LoVo (cell line): ENCODE measurements at places on chromosomes 3 and 15.

DNA sequence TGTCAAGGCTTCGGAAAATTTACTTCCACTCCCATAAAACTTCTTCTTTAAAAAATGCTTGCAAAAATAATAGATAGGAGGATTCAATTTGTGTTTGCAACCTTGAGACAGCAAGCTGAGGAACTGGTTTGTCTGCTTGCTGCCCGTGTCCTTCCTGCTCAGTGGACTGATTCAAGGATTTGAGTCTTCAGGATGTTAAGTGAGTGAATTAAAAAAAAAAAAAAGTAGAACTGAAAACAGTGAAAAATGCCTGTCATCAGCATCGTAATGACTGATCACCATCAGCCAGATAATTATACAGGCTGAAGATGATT is 453.7 kb downstream of the FGF12 start:
- no peak for DNase-seq

GRCh38 chr3:193917158-193917557 is 218.8 kb upstream of the HES1 start:
- DNase-seq = no peak

DNA sequence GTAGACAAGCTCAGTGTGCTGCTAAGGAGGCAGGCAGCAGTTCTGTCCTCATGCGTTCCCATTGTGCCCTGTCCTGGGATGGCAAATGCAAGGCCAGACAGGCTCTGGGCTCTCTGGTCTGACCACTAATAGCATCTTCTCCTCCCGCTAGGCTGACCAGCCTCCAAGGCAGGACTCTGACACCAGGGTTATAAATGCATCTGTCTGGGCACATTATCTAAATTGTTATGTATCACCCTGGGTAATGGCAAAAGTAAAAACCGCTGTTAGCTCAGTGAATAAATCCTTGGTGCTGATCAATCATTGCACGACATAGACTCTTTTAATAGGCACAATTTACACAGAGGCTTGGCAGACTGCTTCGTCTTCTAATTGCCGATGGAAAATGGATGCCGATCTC is 85.6 kb downstream of the CLSTN2 start:
- no peak for DNase-seq

DNA sequence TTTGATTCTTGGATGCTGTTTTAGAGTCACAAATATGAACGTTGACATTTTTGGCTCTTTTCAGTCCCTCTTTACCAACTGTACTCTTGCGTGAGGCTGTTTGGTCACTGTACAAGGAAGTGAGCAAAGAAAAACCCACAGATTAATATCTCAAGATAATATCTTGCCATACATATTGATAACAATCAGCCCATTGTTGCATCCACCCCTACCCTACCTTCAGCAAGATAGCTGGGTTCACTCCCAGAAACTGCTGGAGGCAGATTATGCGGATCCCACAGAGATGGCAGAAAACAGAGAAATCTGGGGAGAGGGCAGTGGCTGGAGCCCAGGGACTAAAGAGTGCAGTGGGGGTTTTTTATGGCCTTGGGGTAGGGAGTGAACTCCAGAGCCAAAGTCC is 29.9 kb upstream of the MFSD1 start:
- DNase-seq = peak; percentile 47

DNA sequence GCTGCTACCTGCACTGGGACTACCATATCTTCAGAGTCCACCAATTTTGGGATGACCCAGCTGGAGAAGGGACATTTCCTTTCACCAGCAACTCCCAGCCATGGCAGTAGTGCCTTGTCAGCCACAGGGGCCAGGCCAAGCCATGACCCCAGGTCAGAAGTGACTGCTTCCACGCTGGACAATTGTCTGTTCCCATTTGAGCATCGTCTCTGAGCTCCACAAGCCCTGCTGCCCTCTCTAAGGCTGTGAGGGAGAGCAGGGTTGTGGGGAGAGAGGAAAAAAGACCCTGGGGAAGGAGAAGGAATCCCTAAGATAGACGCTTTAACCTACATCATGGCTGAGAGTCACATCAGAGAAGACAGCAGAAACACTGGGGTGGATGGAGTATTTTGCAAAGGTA is 7.4 kb upstream of the RARRES1 start:
- no peak for DNase-seq

- DNase-seq = no peak
Measured at GRCh38 chr3:15324379-15324808, 8.0 kb downstream of the SH3BP5 start.

DNA sequence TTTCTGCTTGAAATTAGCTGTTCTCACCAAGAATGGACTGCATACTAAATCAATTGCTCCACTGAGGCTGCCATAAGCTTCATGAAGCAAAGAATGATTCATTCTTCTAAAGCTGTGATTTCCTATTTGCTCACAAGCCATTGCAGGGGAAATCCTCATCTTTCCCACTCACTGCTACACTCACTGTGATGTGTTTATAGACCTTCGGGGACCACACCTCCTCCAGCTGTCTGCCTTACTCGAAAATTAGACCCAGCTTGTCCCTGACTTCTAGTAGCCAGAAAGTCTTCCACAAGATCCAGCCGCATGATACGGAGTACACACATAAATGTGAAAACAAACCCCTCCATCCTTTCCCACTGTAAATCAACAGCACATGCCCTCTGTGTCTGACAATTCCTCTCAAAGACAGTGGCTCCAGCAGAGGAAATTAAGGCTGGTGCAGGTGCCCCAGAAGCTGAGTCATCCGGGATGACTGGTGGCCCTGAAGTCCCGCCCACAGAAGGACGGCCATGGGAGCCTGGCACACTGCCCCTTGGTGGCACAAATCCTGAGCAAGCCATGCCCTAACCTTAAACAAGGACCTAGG is 172.0 kb downstream of the STT3B start:
- peak; percentile 80 for DNase-seq

GRCh38 chr3:28240441-28240840 is 978 bp upstream of the CMC1 start:
- no peak for DNase-seq

DNA sequence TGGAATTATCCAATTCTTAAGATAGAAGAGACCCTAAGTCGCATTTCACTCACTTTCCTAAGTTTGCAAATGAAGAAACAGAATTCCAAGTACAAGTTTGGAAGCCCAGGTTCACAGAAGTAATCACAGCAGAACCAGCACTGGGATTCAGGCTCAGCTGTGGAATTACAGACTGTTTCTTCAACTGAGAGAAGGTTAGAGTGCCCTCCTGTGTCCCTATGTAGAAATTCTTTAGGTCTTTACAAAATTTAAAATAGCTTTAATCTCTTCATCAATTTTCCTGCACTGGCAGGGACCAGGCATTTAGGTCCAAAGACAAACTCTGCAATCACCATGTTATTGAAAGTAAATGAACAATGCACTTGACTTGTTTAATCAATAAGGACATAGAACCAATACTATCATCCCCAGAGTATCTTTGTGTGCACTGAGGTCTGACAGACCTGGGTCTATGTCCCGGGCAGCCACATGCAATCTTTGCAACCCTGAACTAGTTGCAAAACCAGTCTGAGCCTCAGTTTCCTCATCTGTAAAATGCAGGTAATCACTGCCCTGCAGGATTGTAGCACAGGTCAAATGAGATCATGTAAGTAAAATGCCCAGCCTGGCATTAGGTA is 96.3 kb upstream of the ZBED2 start:
- DNase-seq = no peak

DNA sequence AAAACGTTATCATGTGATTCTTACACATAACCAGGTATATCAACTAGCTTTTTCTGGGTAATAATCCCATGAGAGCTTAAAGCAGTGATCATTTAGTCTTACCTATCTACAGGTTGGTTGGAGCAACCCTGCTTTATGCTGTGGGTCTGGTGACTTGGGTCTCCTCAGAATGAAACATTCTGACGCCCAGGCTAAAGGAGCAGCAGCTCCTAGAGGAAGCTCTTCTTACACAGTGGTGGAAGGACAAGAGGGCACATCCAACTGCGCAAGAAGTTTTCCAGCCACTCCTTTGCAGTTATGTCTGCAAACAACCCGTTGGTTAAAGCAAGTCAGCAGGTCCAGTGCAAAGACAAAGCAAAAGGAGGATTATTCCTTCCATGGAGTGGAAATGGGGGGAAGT is 377.5 kb downstream of the EDEM1 start:
- no peak for DNase-seq

DNA sequence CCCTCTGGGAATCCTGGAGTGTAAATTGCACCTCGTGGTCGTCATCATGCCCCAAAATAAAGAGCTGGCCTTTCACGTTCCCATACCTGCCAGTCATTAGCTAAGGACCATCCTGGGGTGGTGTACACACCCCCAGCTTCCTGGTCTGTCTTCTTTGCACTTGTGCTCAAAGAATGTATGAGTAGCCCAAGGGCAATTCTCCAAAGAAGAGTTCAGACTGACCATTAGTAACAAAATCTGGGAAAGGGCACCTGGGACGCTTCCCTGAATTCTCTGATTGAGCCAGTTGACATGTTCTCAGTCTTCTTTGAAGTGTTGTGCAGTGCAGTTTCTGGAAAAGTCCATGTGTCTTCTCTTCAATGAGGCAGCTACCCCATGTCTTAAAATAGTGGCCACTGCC is 34.8 kb downstream of the FAM3D start:
- DNase-seq = no peak

- no peak for DNase-seq
Measured at GRCh38 chr3:127137113-127137512, 55.8 kb upstream of the PRR23E start.

GRCh38 chr15:87626860-87627259 is 629.7 kb downstream of the NTRK3 start:
- DNase-seq = no peak

- DNase-seq = no peak
Measured at GRCh38 chr15:68515371-68516095, 63.3 kb upstream of the CORO2B start.

DNA sequence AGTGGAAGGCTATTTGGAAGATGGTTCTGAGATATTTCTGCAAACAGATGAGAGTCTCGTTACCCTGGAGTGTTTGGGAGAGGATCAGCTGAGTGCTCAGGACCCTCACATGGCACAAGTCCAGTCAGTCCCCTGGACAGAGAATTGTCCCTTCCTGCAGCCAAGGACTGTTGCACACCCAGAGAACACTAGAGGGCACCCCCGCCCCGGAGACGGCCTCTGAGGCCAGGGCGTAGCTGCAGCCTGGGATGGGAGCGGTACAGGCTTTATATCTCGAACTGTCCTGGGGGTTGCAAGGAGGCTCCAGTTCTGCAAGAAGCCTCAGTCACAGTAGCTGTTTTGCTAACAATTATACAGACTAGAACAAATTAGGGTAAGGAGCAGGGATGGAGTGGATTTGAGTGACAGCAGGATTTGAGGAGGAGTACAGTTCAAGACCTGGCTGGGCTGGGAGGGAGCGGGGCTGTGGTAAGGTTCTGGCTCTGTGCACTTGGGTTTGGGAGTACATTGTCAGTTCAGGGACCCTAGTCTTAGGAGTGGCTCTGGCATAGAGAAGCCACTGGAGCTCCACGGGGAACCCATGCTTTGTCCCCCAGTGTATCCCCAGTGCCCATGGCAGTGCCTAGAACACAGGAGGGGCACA is 67.6 kb upstream of the HACD2 start:
- peak; percentile 72 for DNase-seq

DNA sequence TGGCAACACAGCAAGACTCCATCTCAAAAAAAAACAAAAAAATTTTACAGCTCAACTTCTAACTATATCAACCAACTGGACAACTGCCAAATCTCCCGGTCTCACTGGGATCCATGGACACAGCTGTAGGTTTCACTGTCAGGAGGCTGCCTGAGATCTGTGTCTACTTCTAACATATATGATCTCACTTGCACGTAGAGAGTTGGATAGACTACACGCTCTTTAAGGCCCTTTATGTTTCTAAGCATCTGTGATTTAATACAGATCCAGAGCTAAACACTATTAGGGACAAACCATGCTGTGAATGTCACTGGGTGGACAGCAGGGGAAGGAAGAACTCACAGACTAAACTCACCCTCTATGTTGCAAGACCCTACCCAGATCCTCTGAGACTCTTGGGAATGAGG is 13.0 kb upstream of the APOD start:
- no peak for DNase-seq

DNA sequence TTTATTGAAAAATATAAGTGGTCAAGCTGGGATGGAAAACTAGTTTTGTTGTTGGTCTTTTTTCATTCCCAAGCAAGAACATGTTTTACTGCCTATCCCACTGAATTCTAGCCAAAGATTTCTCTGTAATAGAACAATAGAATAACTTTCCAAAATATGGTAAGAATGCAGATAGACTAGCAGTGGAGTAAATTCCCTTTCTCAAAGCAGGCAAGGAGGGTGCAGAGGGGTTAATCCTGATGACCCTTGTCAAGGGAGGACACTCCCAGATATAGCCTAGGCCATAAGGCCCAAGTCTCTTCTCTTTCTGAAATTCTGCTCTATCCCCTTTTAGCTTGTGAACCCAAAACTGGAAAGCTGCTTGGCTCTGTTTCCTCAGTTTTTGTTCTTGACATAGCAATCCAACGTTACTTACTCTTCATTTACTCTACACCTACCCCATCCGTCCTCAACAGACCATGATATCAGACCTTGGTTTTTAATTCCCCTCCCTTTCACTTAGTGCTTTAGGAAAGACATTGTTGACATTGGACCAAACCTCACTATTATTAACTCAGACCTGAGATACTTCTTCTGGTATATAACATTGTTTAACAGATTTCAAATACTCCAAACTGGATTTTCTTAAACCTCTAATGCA is 453.6 kb upstream of the THBS1 start:
- peak; percentile 34 for DNase-seq

GRCh38 chr3:15206662-15207576 is 873 bp downstream of the CAPN7 start:
- DNase-seq = peak; percentile 9

DNA sequence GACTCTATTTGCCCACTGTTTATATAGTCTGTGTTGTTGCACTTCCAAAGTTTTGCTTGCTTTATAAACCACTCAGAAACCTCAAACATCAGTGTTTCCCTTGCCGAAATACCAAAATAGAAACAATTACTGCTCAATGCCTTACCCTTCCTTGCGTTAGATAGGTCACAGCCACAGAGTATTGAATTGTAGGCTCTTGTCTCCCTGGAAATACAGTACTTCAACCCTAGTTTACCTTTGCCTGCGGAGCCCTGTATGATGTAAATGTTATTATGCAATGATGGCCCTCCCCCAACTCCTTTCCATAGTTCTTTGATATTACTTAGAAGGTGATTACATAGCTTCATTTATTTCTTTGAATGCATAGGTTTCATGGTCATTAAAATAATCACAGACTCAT is 44.2 kb downstream of the SOX2 start:
- DNase-seq = no peak

DNA sequence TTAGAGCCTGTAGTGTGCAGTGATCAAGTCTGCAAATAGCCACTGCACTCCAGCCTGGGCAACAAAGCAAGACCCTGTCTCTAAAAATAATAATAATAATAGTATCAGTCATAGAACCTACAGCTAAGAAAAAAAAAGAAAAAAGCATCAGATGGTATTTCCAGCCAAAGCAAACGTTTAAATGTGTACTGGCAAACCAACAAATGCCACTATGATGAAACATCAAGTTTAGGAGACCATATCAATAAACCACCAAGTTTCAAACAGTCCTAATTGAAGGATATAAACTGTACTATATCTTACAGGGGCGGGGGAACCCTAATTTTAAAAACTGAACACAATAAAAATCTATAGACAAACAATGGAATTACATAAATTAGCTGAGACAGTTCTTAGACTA is 6.4 kb downstream of the UBP1 start:
- DNase-seq = no peak
